ENCODE measurements at places on chromosomes 16 and 17.

- ATAC-seq, result no peak
Observed at GRCh38 chr16:72142476-72142875, 29.5 kb downstream of the PMFBP1 start.

- no peak for ATAC-seq
Observed at GRCh38 chr17:54785643-54786268, 114.9 kb upstream of the TOM1L1 start.

- ATAC-seq, result peak; percentile 21
Observed at GRCh38 chr17:61335105-61335844, 64.4 kb upstream of the TBX2 start.

DNA sequence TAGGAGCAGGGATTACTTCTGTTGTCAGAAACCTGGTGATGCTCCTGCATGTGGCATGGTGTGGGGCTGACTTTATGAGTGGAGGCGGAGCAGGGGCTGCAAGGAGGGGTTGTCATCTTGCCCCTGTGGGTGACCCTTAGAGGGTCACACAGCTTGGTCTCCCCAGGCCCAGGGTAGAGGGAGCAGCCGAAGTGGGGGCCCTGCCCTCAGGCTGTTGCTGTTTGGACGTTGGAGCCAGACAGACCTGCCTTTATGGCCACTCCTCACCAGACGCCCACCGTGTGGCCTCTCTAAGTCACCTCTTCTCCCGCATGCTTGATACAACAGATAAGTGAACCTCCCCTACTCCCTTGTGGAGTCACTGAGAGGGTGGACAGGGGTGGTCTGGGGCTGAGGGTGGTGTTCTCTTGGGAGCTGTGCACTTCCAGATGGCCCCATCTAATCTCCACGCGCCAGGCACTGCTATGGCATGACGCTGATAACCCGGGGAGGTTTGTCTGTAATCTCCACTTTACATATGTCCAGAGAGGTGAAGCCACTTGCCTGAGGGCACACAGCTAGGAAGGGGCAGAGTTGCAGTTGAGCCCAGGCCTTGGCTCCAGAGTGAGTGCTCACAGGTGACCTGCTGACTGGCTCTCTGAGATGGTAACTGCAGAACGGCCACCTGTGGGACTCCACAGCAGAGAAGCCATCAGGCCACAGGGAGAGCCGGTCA lies 10.0 kb downstream of the MAP2K3 start:
- ATAC-seq, result no peak

DNA sequence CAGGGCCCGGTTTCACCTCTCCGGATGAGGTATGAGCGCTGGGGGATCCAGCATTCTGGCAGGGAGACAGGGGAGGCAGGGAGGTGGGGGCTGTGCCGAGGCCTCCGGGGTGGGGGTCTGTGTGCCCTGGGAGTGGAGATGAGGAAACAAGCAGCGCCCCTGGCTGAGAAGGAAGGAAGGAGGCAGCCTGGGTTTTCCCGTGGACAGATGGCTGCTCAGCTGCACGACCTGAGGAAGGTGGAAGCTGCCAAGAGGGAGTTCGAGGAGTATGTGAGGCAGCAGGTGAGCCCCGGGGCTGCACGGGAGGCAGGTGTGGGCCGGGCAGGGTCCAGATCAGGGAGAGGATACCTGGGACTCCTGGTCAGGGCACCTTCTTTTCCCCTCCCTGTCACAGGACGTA lies 4.3 kb downstream of the RNF112 start:
- ATAC-seq, result no peak

All from esophagus mucosa (tissue), 1 donor.